ENCODE measurements at places on chromosomes 7 and 10.

- DNase-seq, result no peak
Measured at GRCh38 chr7:30923009-30923773, 11.5 kb downstream of the AQP1 start.

GRCh38 chr7:9013940-9014339 lies 580.5 kb downstream of the NXPH1 start:
- DNase-seq, result no peak

DNA sequence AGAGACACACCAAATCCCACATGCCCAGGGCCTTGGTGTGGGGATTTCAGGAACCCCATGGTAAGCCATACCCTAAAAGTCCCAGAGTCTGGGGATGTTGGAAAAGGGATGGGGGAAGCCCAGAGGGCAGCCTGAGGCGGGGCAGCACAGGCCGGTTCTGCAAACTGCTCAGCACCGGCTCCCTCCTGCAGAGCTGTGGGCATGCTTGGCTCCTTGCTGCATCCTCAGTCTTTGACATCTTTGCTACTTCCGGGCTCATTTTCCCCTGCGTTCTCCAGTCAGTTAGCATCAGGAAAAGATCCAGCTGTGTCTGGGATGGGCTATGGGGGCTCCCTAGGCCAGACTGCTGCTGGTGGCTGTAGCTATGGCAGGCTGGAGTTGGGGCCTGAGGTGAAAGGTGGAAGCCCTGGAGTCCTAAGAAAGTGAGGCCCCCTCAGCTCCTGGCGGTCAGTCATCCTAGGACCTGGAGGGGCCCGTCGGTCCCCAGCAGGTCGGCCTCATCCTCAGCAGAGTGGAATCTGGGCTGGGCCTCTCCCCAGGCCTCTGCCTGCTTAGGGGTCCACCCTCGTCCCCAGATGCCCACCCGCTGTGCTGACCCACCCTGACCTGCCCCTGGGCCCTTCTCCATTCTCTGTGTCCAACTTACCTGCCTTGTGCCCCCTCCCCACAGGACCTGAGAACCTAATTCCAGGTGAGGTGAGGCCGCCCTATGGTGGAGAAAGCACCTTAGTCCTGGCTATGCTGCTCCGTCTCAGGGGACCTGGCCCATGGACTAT lies 9.3 kb downstream of the TBATA start:
- DNase-seq, result no peak

DNA sequence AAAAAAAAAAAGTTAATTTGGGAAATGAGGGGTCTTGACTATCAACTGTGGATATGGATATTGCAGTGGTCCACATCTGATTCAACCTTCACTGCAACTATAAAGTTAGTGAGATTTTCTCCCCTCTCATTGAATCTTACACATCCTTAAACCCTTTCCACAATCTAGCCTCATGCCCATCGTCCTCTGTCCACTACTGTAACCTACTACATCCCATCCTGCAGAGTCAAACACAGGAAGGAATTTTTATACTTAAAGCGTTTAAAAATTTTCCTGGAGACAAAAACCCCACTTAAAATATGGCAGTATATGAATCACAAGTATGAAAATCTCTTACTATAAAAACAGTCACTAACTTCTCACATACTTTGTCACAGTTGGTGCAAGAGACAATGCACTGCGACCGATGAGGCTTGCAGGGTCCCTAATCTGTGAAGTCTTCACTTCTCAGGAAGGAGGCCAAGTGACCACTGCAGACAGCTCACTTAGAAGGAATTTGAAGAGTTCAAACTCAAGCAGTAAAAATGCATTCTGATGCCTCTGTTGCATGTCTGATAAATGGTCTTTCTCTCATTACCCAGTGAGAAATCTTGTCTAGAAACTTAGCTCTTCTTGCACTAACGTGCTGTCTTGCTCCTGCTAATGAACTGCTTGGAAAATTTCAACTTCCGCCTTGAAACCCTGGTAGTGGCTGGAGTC lies 50.3 kb upstream of the ST8SIA6 start:
- peak; percentile 64 for DNase-seq

- no peak for DNase-seq
Measured at GRCh38 chr10:23966504-23967051, 242.4 kb upstream of the KIAA1217 start.

- no peak for DNase-seq
Measured at GRCh38 chr7:110604206-110604605, 486.7 kb upstream of the LRRN3 start.

- no peak for DNase-seq
Measured at GRCh38 chr7:54785261-54785660, 26.2 kb upstream of the SEC61G start.

- DNase-seq, result no peak
Measured at GRCh38 chr7:24733414-24734060, 23.7 kb downstream of the GSDME start.

DNA sequence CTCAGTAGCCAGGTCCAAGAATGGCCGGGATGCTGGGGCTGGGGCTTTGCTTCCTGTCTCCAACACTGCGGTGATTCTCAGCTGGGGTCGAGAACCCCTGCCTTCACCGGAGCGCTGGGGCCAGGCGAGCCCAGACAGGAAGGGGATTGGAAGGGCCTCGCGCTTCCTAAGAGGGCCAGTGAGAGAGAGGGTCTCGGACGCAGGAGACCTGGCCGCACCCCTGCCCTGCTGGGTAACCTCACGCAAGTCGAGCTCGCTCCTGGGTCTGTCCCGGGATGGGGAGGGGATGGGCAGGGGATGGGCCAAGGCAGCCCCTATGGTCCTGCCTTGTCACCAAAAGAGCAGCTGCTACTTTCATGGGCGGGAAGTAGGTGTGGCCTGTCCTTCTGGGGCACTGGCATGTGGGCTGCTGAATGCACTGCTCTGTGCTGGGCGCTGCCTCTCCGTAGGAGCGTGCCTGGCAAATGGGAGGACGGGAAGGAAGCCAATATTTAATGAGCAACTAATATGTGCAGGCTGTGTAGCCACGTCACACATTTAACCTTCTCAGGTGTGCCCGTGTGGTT lies 20.0 kb downstream of the KCNK18 start:
- peak; percentile 25 for DNase-seq

- no peak for DNase-seq
Measured at GRCh38 chr10:28838908-28839307, 161.6 kb downstream of the BAMBI start.

DNA sequence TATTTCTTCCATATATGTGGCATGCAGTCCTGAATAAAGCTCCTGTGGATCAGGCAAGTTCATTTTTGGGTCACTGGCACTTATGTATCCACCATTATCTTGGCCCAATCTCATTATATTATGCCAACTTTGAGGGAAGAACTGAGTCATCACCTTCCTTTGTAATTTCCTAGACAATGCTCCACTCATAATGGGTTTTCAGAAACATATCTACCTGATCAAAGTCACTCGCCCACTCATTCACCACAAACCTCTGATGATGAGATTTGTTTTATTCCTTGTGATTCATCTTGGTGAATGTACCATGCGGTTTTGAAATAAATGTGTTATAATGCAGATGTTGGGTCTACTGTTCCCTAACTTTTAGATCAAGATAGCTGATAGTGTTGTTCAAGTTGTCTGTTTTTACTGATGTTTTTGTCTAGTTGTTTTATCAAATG lies 525.8 kb downstream of the KIF20B start:
- peak; percentile 88 for DNase-seq

DNA sequence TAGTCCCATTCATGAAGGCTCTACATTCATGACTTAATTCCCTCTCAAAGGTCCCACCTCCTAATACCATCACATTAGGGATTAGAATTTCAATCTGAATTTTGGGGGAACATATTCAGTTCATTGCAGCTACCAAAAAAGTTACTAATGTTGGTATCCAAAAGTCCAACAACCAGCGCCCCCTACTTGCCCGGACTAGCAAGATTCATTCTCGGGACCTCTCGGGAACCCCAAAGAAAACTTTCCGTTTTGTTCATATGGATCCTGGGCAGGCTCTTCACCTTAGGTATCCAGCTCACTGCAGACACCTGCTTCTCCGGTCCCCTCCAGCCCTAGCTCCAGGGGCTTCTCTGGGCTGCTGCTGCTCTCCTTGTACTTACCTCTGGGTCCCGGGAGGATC lies 8.9 kb upstream of the GRK5 start:
- no peak for DNase-seq

DNA sequence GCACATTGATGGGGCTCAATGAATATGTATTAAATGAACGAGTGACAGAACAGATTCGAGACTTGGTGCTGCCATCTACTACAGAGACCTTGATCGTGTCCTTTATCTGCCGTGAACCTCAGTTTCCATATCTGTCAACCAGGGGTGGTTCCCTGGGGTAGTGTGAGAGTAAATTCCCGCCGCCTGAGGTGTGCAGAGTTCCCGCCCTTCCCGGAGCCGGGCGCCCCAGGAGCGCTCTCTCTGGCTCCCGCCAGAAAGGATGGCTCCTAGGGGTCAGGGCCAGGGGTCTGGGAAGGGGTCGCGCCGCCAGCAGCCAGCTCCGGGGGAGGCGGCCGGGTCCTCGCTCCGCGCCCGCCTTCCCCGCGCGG lies 333 bp upstream of the PLCE1 start:
- DNase-seq, result no peak

DNA sequence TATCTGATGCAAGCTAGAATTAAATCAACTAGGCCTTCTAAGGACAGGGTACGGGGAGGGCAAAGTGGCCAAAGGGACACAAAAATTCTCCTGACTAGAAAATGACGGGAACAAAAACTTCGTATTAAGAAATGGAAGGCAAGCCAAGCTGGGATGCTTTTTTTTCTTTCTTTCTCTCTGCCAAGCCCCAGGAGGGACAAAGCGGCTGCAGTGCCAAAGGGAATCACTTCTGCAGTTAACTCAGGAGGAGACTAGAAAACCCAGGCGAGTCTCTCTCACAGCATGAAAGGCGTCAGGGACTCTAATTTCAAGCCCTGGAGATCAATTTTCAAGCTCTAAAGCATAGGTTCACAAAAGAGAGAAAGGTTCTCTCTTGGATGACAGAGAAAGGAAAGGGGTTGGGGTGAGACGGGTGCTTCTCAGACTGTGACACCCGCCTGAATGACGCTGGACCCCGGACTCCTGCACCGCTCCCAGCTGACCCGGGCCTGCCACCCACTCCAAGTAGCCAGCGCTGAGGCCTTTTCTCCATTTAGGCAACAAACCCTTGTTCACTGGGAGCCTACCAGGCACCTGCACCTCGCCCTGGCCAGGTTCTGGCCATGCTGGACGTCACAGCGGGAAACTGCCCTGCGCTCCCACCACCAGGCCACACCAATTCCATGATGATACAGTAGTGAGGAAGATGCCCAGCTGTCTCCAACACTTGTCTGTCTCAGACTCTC lies 56.5 kb downstream of the KIAA1549 start:
- peak; percentile 46 for DNase-seq

GRCh38 chr10:49419005-49419404 lies 23.1 kb upstream of the DRGX start:
- DNase-seq, result no peak

- peak; percentile 88 for DNase-seq
Measured at GRCh38 chr7:18866359-18867036, 250.9 kb downstream of the TWIST1 start.

- DNase-seq, result no peak
Measured at GRCh38 chr7:157412491-157413180, 75.8 kb downstream of the DNAJB6 start.

- no peak for DNase-seq
Measured at GRCh38 chr7:26087321-26088091, 64.5 kb upstream of the NFE2L3 start.

DNA sequence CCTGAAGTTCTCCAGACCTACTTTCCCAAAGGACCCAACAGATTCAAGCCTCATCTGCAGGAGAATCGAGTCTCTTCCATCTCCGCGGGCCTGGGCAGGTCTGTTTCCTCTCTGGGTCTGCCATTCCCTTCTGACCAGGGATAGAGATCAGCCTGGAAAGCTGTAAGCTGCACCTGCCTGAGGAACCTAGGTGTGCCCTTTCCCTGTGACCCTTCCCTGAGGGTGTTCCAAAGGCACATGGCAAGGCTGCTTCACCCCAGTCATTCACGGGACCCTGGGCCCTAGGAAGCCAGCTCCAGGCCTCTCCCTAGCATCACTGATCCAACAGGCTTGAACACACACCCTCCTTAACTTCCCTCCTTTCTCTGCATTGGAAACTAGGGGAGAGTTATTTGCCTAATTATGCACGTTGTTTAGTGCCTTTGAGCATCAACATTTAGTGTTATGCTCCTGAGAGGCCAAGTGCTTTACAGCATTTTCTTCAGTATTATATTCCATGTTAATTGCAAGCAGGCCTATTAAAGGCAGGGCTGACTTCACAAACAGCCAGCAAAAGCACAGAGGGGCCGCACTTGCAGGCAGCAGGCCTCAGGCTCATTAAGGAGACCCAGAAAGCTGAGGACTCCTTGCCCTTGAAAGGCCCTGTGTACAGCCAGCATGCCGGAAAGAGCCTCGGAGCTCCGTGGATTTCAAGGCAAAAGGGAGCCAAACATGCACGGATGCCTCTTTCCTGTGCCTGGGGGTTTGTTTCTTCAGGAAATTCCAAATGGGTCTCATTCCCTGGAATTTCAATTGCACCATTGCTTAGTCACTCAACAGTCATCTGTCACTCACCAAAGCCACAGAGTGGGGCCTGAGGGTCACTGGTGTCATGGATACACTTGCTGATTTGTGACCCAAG lies 91.0 kb upstream of the FAM20C start:
- peak; percentile 65 for DNase-seq

DNA sequence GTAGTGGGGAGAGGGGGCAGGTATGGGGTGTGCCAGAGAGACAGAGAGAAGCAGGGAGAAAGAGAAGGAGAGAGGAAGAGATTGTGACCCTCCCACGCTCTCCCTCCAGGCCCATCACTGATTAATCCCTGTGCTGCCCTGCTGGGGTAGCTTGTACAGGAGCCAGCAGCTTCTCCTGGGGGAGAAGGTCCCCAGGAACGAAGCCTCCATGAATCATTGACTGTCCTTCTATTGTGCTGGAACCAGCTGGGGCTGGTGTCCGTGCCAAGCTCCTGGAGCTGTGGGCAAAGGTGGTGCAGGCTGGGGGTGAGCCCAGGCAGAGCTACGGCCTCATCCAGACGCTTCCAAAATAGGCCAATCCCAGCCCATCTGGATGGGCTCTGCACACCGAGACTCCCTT lies 20.9 kb downstream of the AQP1 start:
- no peak for DNase-seq

GRCh38 chr7:132122901-132123300 lies 453.4 kb downstream of the PLXNA4 start:
- no peak for DNase-seq

- no peak for DNase-seq
Measured at GRCh38 chr10:94398762-94399161, 3.6 kb upstream of the TBC1D12 start.

DNA sequence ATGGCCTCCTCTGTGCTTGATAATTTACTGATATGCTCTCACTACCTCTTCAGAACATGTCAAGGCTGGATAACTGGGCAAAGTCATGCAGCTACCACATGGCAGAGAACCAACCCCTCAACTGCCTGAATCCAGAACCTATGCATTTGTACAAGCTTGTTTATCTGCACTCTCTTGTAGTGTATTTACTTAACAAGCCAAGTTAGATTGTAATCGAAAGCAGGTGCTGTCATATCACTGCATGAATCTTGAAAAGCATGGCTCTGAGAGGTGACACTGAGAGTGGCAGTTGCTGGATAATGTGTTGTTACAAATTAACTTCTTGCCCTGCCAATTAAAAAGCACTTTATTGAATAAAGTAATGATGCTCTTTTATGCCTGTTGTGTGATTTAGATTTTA lies 588.6 kb downstream of the NRG3 start:
- DNase-seq, result no peak

Data from astrocyte of the hippocampus (primary cell).